Omental fat pad (tissue), 4 donors: ENCODE measurements at places on chromosomes 2 and 18. TPM values are rescaled to one million over a fixed set of nuclear protein-coding genes. Genes with fewer than 3 reads are reported as not detected.

SUCLG1 gene
- total RNA-seq: 78.7 TPM

ALK gene
- 0.44 TPM for total RNA-seq

CXCR1 gene
- 0.36 TPM for total RNA-seq

ALPP gene
- total RNA-seq: not detected

POTEF gene
- total RNA-seq: not detected

DNA sequence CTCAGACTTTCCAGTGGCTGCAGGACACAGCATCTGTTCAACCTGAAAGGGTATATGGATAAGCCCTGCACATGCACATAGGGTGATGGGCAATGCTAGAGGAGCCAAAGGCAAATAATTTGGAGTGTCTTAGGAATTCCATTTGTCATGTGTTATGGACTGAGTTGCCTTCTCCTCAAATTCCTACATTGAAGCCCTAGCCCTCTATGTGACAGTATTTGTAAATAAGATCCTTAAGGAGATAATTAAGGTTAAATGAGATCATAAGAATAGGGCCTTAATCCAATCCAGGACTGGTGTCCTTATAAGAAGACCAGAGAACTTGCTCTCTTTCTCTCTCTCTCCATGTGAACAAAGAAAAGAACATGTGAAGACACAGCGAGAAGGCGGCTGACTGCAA, 42.9 kb upstream of the CREG2 start:
- DNase-seq: no peak

- DNase-seq: no peak
Observed at GRCh38 chr2:223113161-223113560, 61.2 kb downstream of the KCNE4 start.

GRCh38 chr18:36382854-36383253, 85.3 kb downstream of the FHOD3 start:
- DNase-seq: no peak

DNA sequence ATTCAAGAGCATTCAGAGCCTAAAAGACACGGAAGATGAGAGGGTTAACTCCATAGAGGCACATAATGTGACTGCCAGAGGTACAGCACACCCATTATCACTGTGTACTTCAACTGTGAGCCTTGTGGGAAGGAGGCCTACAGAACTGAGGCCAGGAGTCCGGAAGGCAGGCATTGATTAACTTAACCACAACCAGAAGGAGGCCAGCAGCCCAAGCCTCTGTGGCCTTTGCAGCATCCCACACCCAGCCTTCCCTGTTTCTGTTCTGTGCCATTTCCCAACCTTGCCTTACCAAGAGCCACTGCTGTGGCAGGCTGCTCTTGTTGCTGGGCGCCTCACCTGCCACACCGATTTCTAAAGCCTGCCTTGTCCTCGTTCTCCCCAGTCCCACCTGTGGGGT, 27.2 kb downstream of the SIGLEC15 start:
- DNase-seq: no peak

- DNase-seq: no peak
Observed at GRCh38 chr2:69057660-69058059, 44.7 kb downstream of the ANTXR1 start.

GRCh38 chr2:70035344-70035844, 51.9 kb upstream of the PCBP1 start:
- no peak for DNase-seq

DNA sequence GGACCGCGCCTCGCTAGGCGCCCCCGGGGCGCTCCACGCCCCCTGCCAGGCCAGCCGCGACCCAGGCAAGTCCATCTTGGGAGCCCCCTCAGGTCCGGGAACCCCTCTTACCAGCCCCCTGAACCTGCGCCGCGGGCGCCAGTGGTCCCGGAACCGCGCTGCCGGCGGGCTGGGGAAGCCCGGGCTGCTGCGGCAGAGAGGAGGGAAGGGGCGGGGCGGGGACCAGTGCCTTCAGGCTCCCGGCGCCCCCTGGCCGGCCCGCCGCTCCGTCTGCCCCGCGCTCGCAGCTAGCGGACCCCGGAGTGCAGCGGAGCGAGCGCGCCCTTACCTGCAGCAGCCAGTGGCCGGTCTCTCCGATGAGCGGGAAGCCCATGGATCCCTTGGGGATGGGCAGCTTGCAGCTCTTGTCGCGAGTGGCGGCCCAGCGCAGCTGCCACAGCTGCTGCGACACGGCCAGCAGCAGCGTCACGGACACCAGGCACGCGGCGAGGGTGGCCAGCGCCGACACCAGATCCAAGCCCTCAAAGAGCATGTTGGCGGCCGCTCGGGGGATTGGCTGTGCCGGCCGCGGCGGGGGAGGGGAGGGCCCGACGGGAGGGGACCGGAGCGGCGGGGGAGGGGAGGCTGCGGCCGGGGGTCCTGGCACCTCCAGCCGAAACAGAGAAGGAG, at the start of gene CYP26B1:
CYP26B1 (minus strand) TSS at position 560 of the 669 bp plus-strand sequence; CDS start at position 532, 28 bp downstream.
- peak; percentile 19 for DNase-seq

DNA sequence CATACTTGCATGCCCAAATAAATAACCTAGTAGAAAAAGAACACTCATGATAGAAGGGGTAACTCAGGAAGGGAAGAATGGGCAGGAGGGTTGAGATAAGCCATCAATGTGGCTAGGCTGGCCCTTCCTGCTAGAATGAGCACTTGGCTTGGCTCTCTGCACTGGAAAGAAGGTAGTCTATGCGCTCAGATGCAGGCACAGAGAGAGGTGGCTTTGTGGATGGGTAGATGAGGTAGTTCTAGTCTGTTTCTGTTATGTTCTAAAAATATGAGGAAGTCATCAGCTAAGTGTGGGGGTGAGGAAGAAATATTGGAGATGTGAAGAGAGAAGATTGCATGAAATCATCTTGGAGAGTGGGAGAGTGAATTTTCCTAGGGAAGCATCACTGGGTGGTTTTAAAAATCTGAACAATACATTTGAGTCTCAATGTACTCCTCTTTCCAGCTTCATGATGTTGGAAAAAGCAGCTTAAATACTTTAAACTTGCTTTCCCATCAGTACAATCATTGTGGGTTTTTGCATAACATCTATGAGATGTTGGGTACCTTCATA, 357.1 kb downstream of the CNTNAP5 start:
- DNase-seq: no peak

- DNase-seq: no peak
Observed at GRCh38 chr2:85468704-85469349, 50.3 kb downstream of the SH2D6 start.

DNA sequence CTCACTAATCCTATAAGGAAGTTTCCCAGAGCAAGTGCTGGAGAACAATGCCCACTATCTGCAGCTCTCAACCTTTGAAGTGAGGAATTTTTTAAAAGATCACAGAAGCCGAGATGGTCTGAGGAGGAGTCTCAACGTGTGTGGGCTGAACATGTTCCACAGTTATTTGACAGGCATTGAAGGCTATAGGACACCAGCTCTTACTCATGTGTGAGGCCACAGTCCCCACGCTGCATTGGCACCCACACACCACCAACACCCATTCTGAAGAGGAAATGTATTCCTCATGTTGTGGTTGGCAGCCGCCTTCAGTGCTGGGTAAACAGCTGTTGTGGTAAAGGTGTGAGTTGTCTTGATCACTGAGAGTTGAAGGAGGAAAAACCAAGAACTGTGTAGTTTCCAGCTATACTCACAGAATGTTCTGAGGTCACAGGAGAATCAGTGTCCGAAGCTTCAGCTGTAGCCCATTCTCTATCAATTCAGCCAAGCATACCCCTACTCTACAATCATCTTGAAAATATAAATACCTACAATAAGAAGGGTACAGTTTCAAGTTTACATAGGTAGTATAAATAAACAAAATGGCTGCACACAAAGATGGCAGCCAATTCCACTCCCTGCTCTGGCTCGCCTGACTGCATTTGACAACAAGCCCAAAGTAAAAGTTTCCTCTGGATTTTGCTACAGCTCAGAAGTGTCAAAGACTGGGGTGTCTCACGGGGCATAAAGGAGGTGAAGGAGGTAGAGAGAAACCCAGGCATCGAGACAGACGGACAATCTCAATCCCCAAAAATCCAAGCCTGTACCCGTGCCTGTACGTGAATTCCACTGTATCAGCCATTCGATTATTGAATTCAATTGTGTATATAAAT, 12.1 kb downstream of the CD226 start:
- DNase-seq: no peak

DNA sequence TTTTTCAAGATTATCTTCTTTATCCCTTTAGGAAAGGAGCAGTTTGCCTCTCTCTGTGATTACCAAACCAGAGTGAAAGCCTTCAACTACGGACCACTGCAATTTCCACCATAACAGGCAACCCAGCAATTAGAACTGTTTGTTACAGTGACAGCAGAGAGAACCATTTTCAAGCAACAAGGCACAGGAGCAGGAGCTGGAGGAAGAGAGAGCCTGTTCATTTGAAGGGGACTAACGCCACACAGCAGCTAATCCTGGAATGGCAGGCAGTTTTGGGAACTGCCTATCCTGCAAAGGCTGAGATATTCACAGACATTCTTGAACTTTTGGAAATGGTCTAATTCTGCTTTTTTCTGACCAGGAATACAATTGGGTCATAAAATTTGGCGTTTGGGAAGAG, 1541.9 kb upstream of the PIK3C3 start:
- no peak for DNase-seq
